ENCODE measurements at places on chromosomes 16 and 17. TPM values are rescaled to one million over a fixed set of nuclear protein-coding genes. Genes with fewer than 3 reads are reported as not detected.

- H3K4me1 ChIP-seq: no peaks in the 10 kb centered on the region
- no peaks in the 10 kb centered on the region for H3K36me3 ChIP-seq
- H3K27me3 ChIP-seq: no peaks in the 10 kb centered on the region
Measured at GRCh38 chr17:81132197-81132540, 33.1 kb upstream of the PVALEF start.

LIMD2 gene
- total RNA-seq: 724 TPM

CSH2 gene
- not detected for total RNA-seq

TPPP3 gene
- not detected for total RNA-seq

CXCL16 gene
- total RNA-seq: 3.2 TPM

DNA sequence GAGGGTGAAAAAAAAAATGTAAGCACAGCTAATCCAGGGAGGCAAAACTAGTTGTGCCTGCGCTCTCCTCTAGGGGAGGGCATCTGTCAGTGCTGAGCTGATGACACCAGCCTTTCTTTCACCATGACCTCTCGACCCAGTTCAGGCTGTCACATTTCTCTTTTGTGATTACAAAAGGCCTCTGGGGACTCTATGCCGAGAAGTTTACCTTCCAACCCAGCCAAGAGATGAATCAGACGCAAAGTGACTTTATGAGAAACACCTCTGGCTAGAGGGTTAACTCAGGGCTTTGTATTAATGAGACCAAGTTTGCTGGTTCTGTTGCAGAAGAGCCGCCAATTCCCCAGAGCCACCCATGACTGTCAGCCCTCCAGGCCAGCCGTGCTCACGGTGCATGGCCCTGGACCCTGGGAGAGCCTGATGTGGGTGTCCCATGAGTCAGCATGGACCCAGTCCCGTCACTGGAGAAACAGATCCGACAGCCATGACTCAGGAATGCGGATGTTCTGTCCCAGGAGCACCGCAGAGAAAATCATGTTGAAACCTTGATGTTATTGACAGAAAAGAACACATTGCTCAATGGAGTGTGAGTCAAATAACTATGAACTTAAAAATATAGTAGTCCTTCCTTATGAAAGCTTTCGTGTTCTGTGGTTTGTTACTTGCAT lies 437.2 kb downstream of the HS3ST3B1 start:
- no peaks in the 10 kb centered on the region for H3K36me3 ChIP-seq
- H3K4me1 ChIP-seq: no peaks in the 10 kb centered on the region
- no peak for DNase-seq
- no peaks in the 10 kb centered on the region for H3K27me3 ChIP-seq
- no peak overlapping the region for H3K27ac ChIP-seq
- H3K4me3 ChIP-seq: no peak overlapping the region

MYH11 gene
- 0.26 TPM for total RNA-seq

CDK5R1 gene
- 20.6 TPM for total RNA-seq
